ENCODE measurements at places on chromosomes 2 and 18. TPM values are rescaled to one million over a fixed set of nuclear protein-coding genes. Genes with fewer than 3 reads are reported as not detected.

Gene NETO1
- polyA plus RNA-seq: not detected

Gene IL36A
- not detected for polyA plus RNA-seq

Gene CASP10
- 8.1 TPM for polyA plus RNA-seq

Gene GRP
- polyA plus RNA-seq: not detected

Gene OTOS
- not detected for polyA plus RNA-seq

Gene DSG1
- polyA plus RNA-seq: not detected

- no peak overlapping the region for H3K4me3 ChIP-seq
- H3K27me3 ChIP-seq: no peaks in the 10 kb centered on the region
Measured at GRCh38 chr18:74274700-74275099, 17.1 kb downstream of the CYB5A start.

DNA sequence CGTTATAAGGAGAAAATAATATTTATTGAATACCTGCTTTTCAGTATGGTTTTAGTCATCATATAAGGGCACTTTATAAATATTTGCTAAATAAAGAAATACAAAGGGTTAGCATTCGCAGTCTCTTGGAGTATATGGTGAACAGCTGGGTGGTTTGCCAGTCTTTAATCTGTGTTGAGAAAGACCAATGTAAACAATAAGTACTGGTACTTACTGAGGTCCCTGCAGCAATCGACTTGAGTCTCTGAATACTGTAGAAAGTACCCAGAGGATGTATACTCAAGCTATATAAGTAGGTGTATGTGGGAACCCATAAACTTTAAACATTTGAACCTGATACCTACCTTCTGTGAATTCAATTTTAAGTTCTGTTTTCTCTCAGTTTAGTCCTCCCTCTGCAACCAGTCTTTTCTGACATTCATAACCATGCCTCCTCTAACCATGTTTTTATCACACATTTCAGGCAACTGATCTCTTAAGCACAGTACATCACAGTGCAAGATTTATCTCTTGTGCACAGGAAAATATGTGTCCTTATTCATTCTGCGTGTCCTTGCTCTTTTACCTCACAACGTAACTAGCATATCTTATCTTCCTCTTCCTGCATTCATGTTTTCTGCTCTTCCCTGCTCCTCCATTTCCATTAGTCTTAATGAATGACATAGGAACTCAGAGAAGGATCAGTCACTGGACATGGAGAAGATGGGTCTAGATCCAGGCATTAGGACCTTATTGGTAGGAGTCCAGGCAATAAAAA is 21.7 kb downstream of the C18orf63 start:
- H3K27me3 ChIP-seq: no peaks in the 10 kb centered on the region
- no peaks in the 10 kb centered on the region for H3K36me3 ChIP-seq
- no peak for DNase-seq
- no peak overlapping the region for H3K27ac ChIP-seq
- no peaks in the 10 kb centered on the region for H3K4me1 ChIP-seq

DNA sequence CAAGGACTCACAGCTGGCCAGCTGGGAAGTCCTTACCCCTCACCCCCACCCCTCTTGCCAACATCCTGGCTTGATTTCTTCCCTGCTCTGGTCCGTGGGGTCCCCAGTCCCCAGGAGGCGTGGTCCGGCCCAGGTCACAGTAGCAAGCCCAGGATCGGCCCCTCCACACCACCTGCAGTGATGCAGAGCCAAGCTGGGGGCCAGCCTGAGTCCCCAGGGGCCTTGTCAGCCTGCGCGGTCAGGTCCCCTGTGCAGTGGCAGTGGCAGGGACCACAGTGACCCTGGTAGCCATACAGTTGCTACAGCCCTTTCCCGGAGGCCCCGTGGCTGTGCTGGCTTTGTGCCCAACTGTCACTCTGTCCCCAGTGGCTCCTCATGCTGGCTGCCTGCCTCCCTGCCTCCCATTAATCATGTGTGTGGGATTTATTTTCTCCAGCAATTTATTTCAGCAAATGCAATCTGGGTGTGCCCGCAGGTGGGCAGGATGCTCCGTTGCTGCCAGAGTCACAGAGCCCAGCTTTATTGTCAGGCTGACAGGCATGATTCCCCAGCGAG is 8.8 kb upstream of the PRSS56 start:
- no peak for DNase-seq
- H3K4me1 ChIP-seq: no peaks in the 10 kb centered on the region

- no peak for DNase-seq
- H3K27ac ChIP-seq: no peak overlapping the region
- no peaks in the 10 kb centered on the region for H3K36me3 ChIP-seq
- no peaks in the 10 kb centered on the region for H3K4me1 ChIP-seq
- H3K27me3 ChIP-seq: no peaks in the 10 kb centered on the region
- H3K4me3 ChIP-seq: no peak overlapping the region
Measured at GRCh38 chr2:73343992-73344391, 41.6 kb upstream of the ALMS1 start.

GRCh38 chr2:20137131-20137571 is 85.7 kb upstream of the LAPTM4A start:
- H3K4me1 ChIP-seq: no peaks in the 10 kb centered on the region
- no peak overlapping the region for H3K27ac ChIP-seq
- H3K4me3 ChIP-seq: no peak overlapping the region
- H3K27me3 ChIP-seq: no peaks in the 10 kb centered on the region
- no peaks in the 10 kb centered on the region for H3K36me3 ChIP-seq
- no peak for DNase-seq

DNA sequence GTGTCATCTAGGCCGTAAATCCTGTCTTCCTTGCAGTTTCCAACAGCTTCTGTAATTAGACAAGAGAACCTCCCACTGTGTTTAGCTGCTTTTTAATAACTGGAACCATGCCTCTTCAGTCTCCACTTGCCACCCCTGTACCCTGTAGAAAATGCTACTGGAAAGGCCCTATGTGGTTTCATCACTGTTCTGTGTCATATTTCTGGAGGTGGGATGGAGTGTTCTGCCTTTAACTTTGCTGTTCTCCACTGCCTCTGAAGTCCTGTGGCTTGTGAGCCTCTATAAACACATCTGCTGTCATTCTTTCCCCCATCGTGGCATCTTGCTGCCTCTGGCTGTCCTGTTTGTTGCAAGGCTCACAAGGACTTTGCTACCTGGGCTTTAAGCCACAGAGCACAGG is 17.9 kb downstream of the MGAT5 start:
- no peak for DNase-seq
- no peak overlapping the region for H3K4me3 ChIP-seq
- no peak overlapping the region for H3K27ac ChIP-seq
- H3K27me3 ChIP-seq: no peaks in the 10 kb centered on the region
- H3K4me1 ChIP-seq: peaks cover 15% of the 10 kb centered on the region

DNA sequence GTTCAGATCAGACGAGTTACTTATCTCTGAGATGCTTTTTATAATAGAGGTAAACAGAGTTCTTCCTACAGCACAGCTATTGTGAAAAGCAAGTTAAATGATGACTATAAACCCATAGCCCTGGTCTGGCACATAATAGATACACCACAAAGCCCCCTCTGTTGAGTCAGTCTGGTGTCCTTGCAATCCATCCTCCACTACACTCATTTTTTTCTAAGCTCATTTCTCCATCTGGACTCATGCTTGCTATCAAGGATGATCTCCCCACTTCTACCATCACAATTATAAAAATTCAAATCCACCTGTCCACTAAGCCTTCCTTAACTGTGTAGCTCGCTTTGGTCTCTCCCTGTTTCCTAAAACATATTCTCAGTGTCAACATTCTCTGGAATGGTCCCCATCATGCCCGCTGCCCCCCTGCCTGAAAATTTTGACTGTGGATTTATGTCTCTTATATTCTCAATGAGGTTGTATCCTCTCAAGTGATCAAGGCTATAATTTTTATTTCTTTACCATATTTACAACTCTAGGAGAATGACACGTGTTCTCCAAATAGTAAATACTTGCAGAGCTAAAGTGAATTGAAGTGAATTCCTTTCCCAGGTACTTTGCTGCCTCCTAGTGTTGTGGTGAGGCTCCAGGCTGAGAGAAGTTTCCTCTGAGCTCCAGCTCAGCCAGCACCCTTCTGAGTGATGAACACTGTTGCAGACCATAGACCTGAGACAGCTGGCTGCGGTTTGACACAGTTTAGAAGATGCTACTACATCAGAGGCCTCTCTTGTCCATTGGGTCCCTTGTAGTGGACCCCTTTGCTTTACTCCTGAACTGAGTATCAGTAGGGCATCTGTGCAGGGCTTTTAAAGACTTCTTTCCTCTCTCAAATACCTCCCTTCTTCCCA is 108.7 kb downstream of the DPP10 start:
- no peak for DNase-seq
- no peaks in the 10 kb centered on the region for H3K27me3 ChIP-seq
- H3K27ac ChIP-seq: no peak overlapping the region
- no peak overlapping the region for H3K4me3 ChIP-seq
- no peaks in the 10 kb centered on the region for H3K36me3 ChIP-seq
- H3K4me1 ChIP-seq: no peaks in the 10 kb centered on the region

All from CD8-positive, alpha-beta memory T cell (primary cell).